ENCODE measurements at places on chromosomes 2 and 18.

DNA sequence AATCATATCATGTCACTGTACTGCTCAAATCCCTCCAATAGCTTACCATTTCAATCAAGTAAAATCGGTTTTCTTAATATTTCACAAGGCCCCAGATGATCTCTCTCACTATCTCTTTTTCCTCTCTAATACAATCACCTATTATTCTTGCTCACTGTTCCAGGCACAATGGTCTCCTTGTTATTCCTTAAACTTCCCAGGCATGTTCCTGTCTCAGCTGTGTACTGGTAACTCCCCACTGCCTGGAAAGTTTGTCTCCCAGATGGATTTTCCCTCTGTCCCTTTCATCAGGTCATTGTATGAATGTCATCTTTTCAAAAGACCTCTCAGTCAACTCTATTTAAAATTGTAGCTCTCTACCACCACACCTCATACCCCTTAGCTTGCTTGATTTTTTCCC is 30.7 kb upstream of the FANCL start:
- no peak for ATAC-seq

DNA sequence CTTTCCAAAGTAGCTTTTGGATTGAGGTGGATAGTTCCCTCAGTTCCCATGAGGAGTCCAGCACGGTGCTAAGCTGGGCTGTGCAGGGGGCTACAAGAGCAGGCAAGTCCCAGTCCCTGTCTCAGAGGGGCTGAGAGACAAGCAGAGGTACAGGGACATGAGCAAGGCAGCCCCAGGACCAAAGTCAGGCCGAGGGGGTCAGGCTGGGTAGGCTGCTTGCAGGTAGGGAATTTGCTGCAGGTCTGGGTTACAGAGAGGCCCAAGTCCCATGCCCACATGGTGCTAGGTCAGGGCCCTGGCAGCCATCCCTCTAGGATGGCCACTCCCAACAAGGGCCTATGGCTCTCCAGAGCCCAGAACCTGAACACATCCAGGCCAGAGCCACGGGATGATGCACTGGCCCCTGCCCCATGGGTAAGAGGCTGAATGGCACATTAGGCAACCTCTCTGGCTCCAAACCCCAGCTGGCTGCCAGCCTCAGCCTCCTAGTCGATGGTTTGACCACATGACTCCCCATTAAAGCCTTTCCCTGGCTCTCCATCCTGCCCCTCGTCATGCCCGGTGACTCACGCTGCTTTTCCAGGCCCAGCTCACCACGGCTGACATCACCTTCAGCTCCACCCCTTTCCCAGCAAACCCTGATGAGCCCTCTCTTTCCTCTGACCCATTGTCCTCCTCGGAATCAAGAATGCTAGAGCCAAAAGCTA is 83.7 kb downstream of the SDC1 start:
- no peak for ATAC-seq

DNA sequence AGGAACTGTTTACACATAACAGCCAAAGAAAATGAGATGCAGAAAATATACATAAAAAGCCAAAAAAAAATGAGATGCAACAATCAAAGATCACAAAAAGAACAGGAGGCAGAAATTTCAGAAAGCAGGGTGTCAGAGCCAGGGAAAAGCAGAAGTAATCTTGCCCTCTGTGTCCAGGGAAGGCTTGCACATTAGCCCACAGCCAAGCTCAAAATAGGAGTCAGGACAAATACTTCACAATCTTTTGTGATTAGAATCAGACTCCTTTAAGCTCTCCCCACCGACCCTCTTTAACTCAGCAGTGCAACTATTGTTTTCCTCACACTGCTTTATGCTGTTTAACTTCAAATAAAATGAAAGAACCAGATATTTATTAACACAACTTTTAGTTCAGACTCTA is 34.6 kb downstream of the IAH1 start:
- ATAC-seq = no peak

- ATAC-seq = no peak
Measured at GRCh38 chr2:235614900-235615712, 121.3 kb downstream of the AGAP1 start.

DNA sequence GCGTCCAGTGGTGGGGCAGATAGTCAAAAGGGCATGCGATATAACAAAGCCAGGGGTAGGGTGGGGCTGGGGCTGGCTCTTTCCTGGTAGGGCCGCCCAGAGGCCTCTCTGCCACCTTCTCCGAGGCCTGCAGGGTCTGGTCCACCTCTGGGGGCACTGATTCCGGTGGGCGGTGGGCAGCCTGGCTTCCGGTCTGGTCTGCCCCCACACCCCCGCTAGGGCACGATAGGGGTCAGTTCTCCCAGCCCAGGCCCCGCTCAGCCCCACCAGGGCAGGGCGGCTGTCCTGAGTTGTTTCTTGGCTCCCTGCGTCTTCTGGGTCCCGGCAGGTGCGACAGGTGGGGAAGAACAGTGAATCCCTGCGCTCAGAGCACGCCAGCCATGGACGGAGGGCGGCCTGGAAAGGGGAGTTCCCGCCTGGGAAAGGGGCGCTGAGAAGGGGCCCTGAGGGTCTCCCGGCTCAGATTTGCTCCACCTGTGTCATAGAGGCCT is 707 bp upstream of the ERFE start:
- ATAC-seq = no peak

DNA sequence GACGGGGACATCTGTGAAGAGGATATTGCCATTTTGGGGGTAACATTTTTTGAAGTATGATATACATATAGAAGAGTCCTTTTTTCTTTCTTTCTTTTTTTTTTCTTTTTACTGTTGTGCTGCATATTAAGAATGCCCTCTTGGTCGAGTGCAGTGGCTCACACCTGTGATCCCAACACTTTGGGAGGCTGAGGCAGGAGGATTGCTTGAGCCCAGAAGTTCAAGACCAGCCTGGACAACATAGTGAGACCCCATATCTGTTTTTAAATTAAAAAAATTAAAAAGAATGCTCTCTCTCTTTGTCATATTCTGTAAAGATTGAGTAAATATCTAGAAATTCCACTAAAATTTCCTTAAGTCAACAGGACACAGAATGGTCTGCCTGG is 3.6 kb downstream of the SH2D6 start:
- ATAC-seq = no peak

DNA sequence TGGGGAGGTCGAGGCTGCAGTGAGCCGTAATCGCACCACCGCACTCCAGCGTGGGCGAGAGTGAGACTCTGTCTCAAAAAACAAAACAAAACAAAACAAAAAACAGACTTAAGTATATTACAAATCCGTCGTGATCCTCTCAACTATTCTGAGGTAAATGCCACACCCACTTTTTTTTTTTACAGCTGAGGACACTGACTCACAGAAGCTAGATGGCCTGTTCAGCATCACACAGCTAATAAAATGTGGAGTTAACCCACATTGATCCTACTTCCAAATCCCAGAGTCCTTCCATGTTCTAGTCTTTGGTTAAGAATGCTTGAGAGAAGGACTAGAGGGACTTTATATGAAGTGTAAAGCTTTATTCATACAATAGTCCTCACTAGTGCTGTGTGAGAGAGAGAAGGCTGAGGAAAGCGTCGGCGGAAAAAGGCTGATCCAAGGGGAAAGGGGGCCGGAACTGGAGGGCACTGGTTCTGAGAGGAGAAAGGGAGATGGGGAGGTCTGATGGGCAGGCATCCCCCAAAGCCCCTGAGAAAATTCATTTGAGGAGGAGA is 627 bp downstream of the RNF25 start:
- no peak for ATAC-seq

DNA sequence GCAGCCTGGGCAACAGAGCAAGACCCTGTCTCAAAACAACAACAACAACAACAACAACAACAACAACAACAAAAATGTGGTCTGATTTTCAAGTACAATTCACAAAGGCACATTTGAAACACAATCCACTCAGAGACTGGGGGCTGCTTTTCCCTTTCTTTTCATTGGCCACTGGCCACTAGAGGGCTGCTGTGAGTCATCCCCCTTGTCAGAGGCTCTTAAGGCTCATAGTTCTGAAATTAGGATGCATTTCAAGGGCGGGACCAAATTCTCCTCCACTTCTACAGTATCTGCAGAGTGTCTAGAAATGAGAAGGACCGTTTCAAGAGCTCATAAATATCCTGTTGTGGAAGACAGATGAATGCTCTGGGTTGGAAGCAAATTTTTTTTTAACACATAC is 285.4 kb downstream of the NRXN1 start:
- no peak for ATAC-seq

DNA sequence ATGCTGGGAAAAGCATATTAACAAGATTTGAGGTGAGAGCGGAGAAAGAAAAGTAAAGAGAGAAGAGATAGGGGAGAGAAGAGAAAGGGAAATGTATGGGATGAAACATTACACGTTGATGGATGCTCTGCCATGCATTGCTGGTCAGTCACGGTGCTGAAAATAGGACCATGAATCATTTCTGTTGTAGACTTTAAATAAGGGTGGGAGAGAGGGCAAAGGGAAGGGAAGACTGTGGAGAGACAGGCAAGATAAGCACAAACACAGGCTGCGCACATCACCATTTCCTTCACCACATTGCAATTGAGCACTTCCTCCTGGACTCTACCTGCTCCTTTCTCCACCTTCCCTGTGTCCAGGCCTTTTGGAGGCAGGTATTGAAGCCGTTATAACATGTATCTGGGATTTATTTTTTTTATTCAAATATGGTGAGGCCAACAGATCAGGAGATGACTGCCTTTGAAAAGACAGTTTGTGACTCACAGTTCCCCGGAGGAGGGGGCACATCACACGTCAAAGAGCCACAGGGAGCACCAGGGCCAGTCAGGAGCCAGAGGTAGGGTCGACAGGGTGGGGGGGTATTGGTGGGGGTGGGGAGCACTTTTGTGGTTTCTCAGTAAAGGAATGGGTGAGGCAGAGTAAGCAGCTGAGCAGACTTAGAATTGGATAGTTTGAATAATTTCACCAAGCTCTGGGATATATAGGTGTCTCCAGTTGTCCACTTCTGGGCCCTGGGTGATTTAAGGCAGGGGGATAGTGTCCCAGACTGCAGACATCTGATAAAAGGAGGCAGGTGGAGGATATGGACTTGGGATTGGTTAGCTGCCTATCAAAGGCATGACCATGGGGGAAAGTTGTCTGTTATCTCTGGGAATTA is 372.8 kb upstream of the ST6GAL2 start:
- no peak for ATAC-seq

DNA sequence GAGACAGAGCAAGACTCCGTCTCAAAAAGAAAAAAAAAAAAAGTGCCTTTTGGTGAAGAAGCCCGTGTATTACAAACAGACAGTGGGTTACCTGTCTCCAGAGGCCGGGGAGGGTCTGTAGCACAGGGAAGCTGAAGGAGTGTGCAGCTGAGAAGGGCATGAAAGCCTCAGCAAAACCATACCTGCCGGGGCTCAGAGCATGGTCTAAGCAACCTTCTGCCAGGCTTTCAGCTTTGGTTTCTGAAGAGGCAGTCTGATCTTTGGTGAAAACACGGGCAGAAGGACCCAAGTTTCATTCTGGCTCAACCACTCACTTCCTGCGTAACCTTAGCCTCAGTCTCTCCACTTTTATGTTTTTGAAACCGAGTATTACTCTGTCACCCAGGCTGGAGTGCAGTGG is 21.5 kb downstream of the SH2D6 start:
- ATAC-seq = no peak

- ATAC-seq = peak; percentile 84
Measured at GRCh38 chr2:64295326-64296139, 151.3 kb upstream of the PELI1 start.

- no peak for ATAC-seq
Measured at GRCh38 chr2:70992945-70993853, 1.5 kb downstream of the TEX261 start.

DNA sequence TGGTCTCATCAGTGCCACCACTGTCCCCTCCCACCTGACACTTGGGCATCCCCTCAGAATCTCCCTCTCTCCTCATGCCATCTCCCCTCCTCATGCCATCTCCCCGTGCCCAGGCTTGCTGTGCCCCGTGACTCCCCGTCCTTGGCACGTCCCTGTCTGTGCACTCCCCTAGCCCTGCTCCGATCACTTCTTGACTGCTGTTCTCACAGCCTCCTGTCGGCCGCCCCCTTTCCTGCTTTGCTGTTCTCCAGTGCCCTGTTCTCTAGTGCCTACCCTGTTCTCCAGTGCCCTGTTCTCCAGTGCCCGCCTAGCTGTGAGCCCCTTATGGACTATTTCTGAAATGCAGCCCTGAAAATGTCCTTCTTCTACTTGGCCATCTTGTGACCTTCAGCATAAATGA is 253.8 kb downstream of the ALPK2 start:
- ATAC-seq = peak; percentile 14

- no peak for ATAC-seq
Measured at GRCh38 chr2:183490914-183491313, 366.7 kb downstream of the NUP35 start.

DNA sequence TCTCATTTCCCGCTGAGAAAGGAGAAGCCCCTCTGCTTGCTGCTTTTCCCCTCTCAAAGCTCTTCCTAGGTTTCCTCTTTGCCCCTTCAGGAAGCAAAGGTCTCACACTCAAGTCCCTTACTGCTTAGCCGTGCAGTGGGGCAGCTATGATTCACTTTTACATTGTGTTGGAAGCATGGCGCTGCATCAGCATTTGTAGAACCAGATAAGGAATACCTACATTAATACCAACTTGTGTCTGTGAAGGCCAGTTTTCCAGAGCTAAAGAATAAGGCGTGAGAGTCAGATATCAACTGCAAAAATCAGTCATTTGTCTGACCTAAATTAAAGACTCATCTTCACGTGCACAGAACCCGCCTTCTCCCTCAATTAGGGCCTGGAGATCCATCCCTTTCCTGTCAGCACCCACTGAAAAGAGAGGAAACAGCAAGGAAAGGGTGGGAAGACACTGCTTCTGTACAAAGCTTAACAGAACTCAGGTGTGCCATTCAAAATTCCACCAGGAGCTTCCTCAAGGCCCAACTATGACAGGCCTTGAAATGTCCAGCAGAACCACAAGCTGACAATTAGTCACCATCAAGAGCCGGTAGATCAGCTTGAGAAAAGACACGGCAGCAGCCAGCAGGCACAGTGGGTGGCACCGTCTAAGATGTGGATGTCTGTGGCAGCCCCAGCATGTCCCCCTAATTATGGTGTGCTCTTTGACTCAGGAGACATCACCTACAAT is 16.1 kb upstream of the XDH start:
- no peak for ATAC-seq

DNA sequence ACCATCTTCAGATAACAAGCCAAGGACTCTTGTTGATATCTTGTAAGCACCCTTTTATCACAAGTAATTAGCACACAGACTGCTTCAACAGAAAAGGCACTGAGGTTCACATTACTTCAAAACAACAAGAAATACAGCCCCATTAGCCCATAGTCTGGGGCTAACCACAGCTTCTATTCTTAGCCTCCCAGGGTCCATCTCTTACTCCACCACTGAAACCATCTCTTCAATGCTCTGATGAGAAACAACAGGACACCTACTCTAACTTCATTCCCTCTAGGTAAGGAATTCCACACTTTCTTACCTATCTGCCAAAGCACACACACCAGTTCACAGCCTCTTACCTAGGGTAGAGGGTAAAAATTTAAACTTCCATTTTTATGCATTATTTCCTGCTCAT is 26.4 kb upstream of the CYTIP start:
- ATAC-seq = peak; percentile 56

- no peak for ATAC-seq
Measured at GRCh38 chr2:3587432-3587831, 7.5 kb upstream of the COLEC11 start.

- no peak for ATAC-seq
Measured at GRCh38 chr18:66077066-66077465, 326.3 kb downstream of the CDH7 start.
